RWPE1 (cell line): ENCODE measurements at places on chromosomes 6 and 20.
A peak's percentile ranks its signal among the peaks of the same experiment; 100 is the strongest.

GRCh38 chr6:51620971-51621370, 466.4 kb downstream of the PKHD1 start:
- no peak for DNase-seq

DNA sequence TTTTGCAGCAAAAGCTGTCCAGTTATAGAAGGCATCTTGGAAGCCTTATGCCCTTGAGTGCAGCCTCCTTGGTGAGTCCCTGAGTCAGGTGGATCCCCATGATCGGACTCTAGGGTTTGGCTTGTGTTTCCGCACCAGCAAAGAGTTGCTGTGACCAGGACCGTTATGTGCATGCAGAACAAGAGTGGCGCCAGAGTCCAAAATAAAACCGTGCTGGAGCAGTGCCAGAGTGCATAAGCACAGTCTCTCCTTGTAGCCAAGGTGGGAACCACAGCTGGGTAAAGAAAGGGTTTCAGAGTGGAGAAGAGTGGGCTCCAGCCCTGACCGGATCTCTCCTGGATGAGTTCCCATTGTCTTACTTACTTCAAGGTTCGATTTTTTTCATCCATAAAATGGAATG, 58.6 kb downstream of the FOXA2 start:
- DNase-seq = no peak

- DNase-seq = no peak
These were observed 639 bp upstream of the LBP start for GRCh38 chr20:38345643-38346042.

- DNase-seq = no peak
These were observed 41.9 kb downstream of the ITPR3 start for GRCh38 chr6:33663028-33663427.

DNA sequence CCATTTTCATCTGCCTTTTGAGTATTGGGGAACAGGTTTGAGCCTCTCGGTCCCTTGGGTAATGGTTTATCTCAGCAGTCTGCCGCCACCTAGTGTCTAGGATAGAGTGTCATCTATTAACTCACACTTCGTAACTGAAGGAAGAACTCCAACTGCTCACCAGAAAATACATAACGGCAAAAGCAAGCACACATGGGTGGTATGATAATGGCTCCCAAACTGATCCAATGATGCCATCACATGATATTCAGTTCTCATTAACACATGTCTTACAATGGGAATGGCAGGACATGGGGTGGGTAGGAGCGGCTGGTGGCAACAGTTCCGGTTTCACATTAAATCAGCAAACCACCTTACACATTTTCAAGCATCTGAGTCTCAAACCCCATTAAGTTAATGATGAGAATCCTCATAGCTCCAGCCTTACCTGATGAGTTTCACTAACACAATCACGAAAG, 110.7 kb upstream of the PHACTR1 start:
- DNase-seq = peak; percentile 60

GRCh38 chr20:63463400-63464288, 8.8 kb downstream of the KCNQ2 start:
- no peak for DNase-seq
